ENCODE measurements at places on chromosomes 3 and 15. TPM values are rescaled to one million over a fixed set of nuclear protein-coding genes. Genes with fewer than 3 reads are reported as not detected.

CLEC3B gene
- 199 TPM for total RNA-seq

DNA sequence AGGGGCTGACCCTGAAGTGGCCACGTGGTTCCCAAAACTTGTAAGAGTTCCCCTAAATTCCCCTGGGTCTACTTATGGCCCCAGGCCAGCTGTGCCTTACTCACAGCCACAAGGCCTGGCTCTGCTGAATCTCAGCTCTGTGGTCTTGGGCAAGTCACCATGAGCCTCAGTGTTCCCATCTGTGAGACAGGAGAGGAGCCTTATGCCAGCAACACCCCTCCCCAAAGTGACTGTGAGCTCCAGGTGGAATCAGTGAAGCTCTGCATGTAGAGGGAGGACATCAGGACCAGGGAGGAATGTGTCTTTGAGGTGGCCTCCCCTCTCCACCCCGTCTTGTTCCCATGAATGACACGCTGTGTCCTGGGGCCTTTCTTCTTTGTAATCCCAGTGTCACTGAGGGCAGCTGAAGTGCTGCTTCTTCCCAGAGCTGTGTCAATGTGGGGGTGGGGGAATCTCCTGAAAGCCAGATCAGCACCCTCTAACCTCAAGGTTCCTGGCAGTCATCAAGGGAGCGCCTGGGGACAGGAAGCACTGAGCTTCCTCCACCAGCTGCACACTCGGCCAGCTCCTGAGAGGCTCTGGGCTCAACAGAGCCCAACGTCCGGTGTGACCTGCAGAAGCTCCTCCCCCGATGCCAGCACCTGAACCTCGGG lies 258.9 kb downstream of the UACA start:
- DNase-seq: peak; percentile 47

- peak; percentile 39 for DNase-seq
Measured at GRCh38 chr3:46695177-46695961, 1.9 kb upstream of the ALS2CL start.

GRCh38 chr3:79651536-79652065 lies 116.2 kb downstream of the ROBO1 start:
- peak; percentile 16 for DNase-seq

GRCh38 chr15:91358405-91358804 lies 258.3 kb downstream of the SV2B start:
- no peak for DNase-seq

DNA sequence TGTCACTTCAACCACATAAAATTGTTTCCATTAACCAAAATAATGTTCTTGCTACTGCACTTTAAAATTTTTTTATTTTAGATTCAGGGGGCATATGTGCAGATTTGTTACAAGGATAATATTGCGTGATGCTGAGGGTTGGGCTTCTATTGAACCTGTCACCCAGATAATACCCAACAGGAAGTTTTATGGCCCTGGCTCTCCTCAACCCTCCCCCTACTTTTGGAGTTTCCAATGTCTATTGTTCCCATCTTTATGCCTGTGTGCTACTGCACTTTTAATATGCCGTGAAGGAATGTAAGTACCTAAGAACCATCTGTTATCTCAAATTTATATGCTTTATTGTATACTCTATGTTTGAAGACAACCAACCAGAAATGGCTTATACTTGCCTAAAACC lies 42.0 kb upstream of the IMPG2 start:
- no peak for DNase-seq

DNA sequence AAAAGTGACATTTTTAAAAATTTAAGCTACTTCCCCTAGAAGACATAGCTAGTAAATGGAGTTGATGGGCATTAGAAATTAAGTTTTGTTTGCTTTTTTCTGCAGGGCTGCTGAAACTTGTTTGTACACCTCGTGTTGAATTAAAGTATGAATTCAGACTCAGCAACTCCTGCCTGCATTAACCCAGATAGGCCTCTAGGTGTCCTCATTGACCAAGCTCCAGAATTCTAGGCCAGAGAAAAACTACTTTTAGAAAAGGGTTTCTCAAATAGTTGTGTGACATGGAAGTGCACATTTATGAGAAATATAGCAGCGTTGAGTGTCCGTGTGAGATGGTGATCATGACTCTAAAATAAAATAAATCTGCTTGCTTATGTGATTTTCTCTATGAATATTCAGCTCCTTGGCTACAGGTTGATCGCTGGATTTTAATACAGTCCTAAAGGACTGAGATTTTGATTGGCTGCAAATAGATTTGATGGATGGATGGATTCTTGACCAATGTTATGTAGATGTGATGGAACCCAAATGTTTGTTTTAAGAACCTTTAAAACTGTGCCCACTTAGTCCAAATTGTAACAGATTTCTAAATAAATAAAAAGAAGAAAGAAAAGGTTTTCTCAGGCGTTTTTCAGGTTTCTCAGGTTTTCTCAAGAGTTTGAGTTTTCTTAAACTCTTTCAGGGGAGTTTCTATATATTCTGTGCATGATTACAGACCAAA lies 39.4 kb upstream of the LMOD3 start:
- no peak for DNase-seq

GRCh38 chr15:70053001-70053715 lies 44.6 kb downstream of the TLE3 start:
- DNase-seq: no peak

GRCh38 chr3:174937478-174937877 lies 78.3 kb downstream of the NAALADL2 start:
- peak; percentile 20 for DNase-seq
